ENCODE measurements at places on chromosomes 16 and 17. TPM values are rescaled to one million over a fixed set of nuclear protein-coding genes. Genes with fewer than 3 reads are reported as not detected.
A peak's percentile ranks its signal among the peaks of the same experiment; 100 is the strongest.

CSNK1D gene
- 182 TPM for total RNA-seq

TNP2 gene
- total RNA-seq: not detected

RNF222 gene
- total RNA-seq: not detected

GRCh38 chr16:66419527-66419926, 7.6 kb upstream of the BEAN1 start:
- no peak for DNase-seq

- no peak for DNase-seq
Observed at GRCh38 chr17:76543482-76543825, 3.6 kb downstream of the PRCD start.

DNA sequence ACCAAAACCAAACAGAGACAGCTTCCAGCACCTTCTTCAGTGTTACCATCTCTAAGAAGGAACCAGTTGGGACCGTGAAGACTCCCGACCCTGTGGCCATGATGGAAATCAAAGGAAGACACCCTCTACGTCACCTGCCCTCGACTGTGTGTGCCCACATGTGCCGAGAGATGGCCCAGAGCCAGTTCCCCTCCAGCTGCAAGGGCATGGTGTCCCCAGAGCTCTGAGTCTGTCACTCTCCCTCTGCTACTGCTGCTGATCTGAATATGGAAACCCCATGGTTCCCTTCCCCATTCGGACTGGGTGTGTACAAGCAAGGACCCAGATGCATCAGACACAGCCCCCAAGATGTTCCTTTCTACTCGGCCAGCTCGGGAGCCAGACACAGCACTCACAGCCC, 76.4 kb downstream of the SOCS1 start:
- DNase-seq: no peak

DNA sequence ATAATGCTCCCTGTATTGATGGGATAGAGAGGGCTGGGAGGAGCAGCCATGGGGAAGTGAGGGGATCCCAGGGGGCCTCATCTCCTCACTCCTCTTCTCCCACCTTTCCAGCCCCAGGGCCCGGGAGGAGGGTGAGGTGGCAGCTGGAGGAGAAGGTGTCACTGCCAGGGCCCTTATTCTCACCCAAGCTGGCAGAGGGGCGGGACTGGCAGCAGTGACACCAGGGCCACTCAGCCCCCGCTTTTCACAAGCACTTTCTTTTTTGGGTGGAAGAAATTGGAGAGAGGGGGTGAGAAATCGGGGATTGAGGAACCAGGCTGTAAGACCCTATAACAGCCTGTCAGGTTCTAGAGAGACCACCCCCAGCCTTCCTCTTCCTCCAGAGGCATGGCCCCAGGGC, 2.4 kb upstream of the TBX21 start:
- peak; percentile 25 for DNase-seq

GRCh38 chr17:76726776-76727718, at the start of gene METTL23:
Gene METTL23, plus strand, starts transcription at chr17:76726839. Its CDS starts 2,872 bp downstream, at chr17:76729711.
- peak; percentile 88 for DNase-seq

Data from activated CD4-positive, alpha-beta T cell treated with anti-CD3 and anti-CD28 coated beads for 36 hours (primary cell).